ENCODE measurements at places on chromosomes 2 and 18. TPM values are rescaled to one million over a fixed set of nuclear protein-coding genes. Genes with fewer than 3 reads are reported as not detected.

CD207 gene
- total RNA-seq: not detected

RGPD3 gene
- total RNA-seq: 0.20 TPM

CRACDL gene
- 0.03 TPM for total RNA-seq

MYL12B gene
- 369 TPM for total RNA-seq

ANKRD23 gene
- total RNA-seq: 1.7 TPM

BCS1L gene
- total RNA-seq: 28.5 TPM

CREG2 gene
- total RNA-seq: 2.4 TPM

Data from smooth muscle cell of the pulmonary artery (primary cell).